ENCODE measurements at places on chromosomes 11 and 22. TPM values are rescaled to one million over a fixed set of nuclear protein-coding genes. Genes with fewer than 3 reads are reported as not detected.

APOBEC3B gene
- total RNA-seq, result 0.55 TPM

OR51B4 gene
- total RNA-seq, result not detected

HOATZ gene
- total RNA-seq, result not detected

C11orf97 gene
- not detected for total RNA-seq

GAL3ST1 gene
- total RNA-seq, result 0.57 TPM

CRELD2 gene
- total RNA-seq, result 27.4 TPM

MUC5AC gene
- not detected for total RNA-seq

HTR3A gene
- total RNA-seq, result not detected

MRGPRF gene
- total RNA-seq, result 5.5 TPM

ART1 gene
- 0.52 TPM for total RNA-seq

OR52I2 gene
- not detected for total RNA-seq

BCO2 gene
- 137 TPM for total RNA-seq

PANX3 gene
- total RNA-seq, result not detected

SCUBE1 gene
- total RNA-seq, result 0.64 TPM

NLRP14 gene
- total RNA-seq, result not detected

TMEM151A gene
- total RNA-seq, result 0.25 TPM

OR8D4 gene
- not detected for total RNA-seq

POLD3 gene
- total RNA-seq, result 8.9 TPM

C11orf65 gene
- 0.69 TPM for total RNA-seq

PHLDA2 gene
- total RNA-seq, result 0.99 TPM

RPLP2 gene
- total RNA-seq, result 942 TPM

TPP1 gene
- 77.7 TPM for total RNA-seq

CCDC15 gene
- total RNA-seq, result 0.25 TPM

PDE3B gene
- total RNA-seq, result 5.6 TPM

F2 gene
- total RNA-seq, result not detected

All from left ventricle myocardium superior (tissue), 1 donor.